H4 (cell line): ENCODE measurements at places on chromosomes 5 and 9. TPM values are rescaled to one million over a fixed set of nuclear protein-coding genes. Genes with fewer than 3 reads are reported as not detected.

Gene NUTM2F
- total RNA-seq, result not detected in 2 replicates

Gene FOXI1
- total RNA-seq, result not detected in 2 replicates

Gene ARHGEF37
- total RNA-seq, result 0.81 and 0.90 TPM in 2 replicates

Gene PCDHGB1
- 0.43 and 3.1 TPM in 2 replicates for total RNA-seq

Gene CHD1
- total RNA-seq, result 27.7 and 52.1 TPM in 2 replicates

Gene DAB2IP
- 5.3 and 8.4 TPM in 2 replicates for total RNA-seq

Gene CDKN2B-AS1
- not detected in 2 replicates for total RNA-seq

Gene GABBR2
- total RNA-seq, result 0.37 and 0.91 TPM in 2 replicates

Gene CD274
- total RNA-seq, result 0.95 and 1.1 TPM in 2 replicates

Gene SMIM33
- total RNA-seq, result not detected in 2 replicates

Gene HINT1
- total RNA-seq, result 547 and 590 TPM in 2 replicates

Gene ANXA2R
- total RNA-seq, result 4.5 TPM in 2 replicates

Gene SLC34A3
- total RNA-seq, result not detected in 2 replicates

Gene PIP5K1B
- 0.72 TPM in 1 of 2 replicates, not detected in the other for total RNA-seq

Gene LEAP2
- 0.08 and 0.25 TPM in 2 replicates for total RNA-seq

Gene INSL4
- not detected in 2 replicates for total RNA-seq

Gene SLC25A48
- total RNA-seq, result not detected in 2 replicates

Gene ROR2
- total RNA-seq, result 1.5 and 1.8 TPM in 2 replicates

Gene GKAP1
- 2.7 and 4.9 TPM in 2 replicates for total RNA-seq

Gene DNM1
- total RNA-seq, result 19.7 and 20.0 TPM in 2 replicates

Gene LCN9
- total RNA-seq, result not detected in 2 replicates

Gene NEURL1B
- 1.6 and 2.2 TPM in 2 replicates for total RNA-seq

Gene ANKRD55
- 0.45 and 1.2 TPM in 2 replicates for total RNA-seq

Gene TRPM3
- total RNA-seq, result 0.06 and 0.14 TPM in 2 replicates

Gene IL4
- not detected in 2 replicates for total RNA-seq

Gene PCDHGC4
- 0.10 TPM in 1 of 2 replicates, not detected in the other for total RNA-seq

Gene HAVCR2
- total RNA-seq, result 0.02 TPM in 1 of 2 replicates, not detected in the other

Gene TOMM5
- 357 and 397 TPM in 2 replicates for total RNA-seq

Gene TYRP1
- 3.8 and 5.9 TPM in 2 replicates for total RNA-seq
